NK-92 treated with Interleukin-12 subunit alpha and Interleukin-12 subunit beta, amount 100 ng/mL, for 24 hours (cell line): ENCODE measurements at places on chromosomes 7 and 10.

DNA sequence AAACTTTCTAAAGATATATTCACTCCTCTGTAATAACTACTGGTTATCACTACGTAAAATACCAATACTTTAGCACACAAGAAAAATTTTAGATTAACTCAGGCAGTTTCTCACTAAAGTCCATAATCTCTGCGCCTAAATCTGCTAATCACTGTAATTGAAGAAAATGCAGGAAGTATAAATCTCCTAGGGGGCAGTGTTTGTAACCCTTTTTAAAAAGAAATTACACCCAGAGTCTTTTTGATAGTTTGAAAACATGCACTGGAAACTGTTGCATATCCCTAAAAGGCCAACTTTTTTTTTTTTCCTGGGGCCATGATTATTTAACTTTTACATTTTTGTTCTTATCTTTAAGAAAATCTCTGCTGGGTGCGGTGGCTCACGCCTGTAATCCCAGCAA lies 209.6 kb downstream of the KIAA1217 start:
- no peak for DNase-seq

GRCh38 chr7:141238596-141239243 lies 164.9 kb downstream of the TMEM178B start:
- no peak for DNase-seq

- no peak for DNase-seq
These were observed 2.7 kb upstream of the NRG3 start for GRCh38 chr10:81872206-81872862.

DNA sequence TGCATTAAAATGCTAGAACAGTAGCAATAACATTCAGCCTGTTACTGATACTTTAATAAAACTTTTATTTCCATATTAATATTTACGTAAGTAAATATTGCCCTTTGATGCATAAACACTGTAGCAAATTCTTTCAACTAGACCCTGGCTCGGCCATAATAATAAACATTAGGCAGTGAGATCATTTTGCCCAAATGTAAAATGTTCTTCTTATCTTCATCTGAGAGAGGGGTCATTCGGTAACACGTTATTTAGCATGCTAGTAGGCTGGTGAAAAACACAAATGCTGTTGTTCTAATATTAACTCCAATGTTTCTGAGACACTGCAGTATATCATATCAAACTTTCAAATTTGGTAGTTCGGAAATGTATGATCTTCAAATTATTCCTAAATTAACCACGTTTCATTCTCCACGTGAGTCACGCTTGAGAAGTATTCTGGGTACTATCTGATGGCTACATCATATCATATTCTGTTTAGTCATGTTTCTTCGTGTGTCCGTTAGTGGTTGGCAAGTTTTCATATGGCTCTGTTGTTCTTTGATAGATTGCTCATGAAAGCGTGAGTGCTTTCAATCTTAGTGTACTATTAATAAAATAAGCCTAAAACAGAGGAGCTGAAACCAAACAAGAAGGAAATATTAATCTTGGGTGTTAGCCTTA lies 145.8 kb downstream of the NSUN6 start:
- no peak for DNase-seq

DNA sequence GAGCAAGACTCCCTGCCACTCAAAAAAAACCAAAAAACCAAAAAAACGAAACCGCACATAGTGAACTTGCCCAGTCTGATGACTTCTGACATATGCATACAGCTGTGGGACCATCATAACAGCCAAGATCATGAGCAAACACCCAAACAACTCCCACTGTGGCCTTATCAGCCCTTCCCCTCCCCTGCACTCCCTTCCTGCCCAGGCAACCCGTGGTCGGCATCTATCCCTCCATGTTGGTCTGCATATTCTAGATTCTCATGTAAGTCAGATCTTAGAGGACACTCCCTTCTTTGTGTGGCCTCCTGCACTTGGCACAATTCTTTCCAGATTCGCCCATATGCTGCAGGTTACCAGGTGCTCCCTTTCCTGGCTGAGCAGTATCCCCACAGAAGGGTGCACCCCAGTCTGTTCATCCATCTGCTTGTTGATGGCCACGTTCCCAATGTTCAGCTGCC lies 72.8 kb downstream of the GNA12 start:
- DNase-seq: no peak

GRCh38 chr10:33009244-33010131 lies 51.5 kb upstream of the ITGB1 start:
- DNase-seq: no peak

- DNase-seq: no peak
These were observed 40.4 kb downstream of the KCTD7 start for GRCh38 chr7:66669088-66669487.

- no peak for DNase-seq
These were observed 605.6 kb upstream of the TEX47 start for GRCh38 chr7:89401099-89401498.

GRCh38 chr10:122216047-122216446 lies 55.0 kb upstream of the BTBD16 start:
- no peak for DNase-seq

DNA sequence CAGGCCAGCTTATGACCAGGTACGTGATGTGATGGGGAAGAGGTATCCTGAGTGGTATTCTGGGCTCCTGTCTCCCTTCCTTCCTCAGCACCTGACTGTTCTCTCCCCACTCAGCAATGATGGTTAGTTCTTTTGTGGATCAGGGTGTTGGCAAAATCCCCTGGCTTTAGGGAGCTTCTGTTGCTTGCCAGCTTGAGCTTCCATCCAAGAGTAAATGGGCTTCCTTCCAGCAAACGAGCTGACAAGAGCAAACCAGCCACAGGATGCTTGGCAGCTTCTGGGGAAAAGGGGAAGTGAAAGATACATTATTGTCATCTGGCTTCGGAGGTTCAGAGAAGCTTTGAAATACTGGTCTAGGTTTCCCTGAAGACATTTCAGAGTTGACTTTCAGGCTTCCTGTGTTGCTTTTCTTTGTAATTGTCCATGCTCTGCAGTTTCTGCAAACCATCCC lies 5.2 kb downstream of the DUSP5 start:
- no peak for DNase-seq

DNA sequence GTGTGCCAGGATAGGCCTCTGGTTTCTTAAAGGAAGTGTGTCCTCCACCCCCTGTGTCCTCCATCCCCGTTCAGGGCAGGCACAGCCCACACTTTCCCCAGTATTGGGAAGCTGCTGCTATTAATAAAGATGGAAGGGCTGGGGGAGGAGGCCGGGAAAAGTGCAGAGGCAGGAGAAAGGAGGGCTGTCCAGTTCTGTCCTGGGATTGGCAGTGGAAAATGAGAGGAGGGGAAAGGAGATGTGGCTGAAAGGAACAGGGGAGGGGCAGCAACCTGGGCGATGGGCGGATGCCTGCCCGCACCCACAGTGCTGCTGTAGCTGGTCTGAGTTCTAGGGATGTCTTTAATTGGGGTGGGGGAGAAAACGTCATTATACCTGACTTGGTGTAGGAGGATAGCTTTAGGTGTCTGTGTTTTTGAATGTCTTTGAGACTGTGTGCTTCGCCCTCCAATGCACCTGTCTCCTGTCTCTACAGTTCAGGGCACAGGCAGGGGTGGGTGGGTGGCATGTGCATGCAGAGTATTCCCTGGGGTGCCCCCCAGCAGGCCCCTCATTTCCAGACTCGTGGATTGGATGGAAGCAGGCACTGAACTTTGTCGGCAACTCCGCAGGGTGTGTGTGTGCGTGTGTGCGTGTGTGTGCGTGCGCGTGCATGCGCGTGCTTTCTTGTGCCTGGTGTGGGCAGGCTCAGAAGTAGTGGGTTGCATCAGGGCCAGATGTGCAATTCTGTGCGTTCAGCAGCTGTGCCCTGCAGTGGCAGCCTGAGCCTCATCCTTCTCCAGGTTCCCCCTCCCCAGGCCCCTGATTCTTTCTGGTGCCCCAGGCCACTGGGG lies 2.5 kb downstream of the TRIM8 start:
- DNase-seq: no peak

- no peak for DNase-seq
These were observed 92.8 kb downstream of the CHN2 start for GRCh38 chr7:29287366-29287765.

DNA sequence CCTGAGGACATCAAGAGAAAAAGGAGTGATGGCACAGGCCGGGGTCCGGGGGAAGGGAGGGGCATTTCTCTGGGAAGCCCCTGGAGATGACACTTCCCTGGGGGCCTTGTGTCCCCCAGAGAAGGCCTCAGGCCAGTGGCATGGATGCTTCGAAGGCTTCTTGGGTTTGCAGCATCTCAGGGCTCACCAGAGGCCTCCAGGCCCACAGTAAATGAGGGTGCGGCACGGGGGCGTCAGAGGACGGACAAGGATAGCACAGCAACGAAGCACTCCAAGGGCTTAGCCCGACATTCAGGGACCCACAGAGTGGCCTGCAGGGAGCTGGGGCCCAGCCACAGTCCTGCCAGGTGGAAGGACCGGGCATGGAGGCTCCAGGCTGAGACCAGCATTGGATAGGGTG lies 71.6 kb downstream of the ADARB2 start:
- no peak for DNase-seq

- DNase-seq: no peak
These were observed 18.1 kb downstream of the FOXP2 start for GRCh38 chr7:114432703-114433102.

- no peak for DNase-seq
These were observed 335.3 kb downstream of the MAGI2 start for GRCh38 chr7:79118143-79118542.

DNA sequence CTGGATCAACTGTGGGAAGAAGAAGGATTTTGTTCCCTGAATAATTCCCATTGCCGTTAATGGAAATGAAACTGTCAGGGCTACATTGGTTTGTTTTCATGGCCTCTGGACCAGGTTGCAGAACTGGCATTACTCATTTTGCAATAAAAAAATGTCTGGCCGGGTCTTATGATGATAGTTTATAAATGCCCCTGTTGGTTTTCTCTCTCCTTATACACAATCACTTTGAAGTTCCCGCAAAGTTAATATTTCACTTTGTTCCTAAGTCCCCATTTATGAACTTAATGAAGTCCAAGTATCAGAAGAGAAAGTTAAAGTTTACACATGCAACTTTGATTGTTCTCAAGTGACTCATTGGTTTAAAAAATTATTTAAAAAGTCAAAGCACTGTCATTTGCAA lies 150.7 kb upstream of the PRR15 start:
- no peak for DNase-seq

GRCh38 chr10:9781666-9782065 lies 1236.0 kb upstream of the CELF2 start:
- no peak for DNase-seq

DNA sequence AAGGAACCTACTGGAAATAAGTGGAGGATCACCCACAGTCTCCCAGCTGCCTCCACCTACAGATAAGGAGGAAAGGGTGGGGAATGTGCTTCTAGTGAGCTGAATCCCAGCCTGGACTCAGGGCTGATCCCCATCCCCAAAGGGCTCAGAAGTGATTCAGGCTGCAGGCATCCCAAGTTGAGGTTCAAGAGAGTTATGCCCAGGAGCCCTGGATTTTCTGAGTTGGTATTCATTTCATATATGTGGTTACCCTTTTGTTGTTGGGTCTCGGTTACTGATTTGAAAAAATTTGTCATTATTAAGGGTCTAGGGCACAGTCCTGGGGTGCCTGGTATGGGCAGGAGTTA lies 30.0 kb upstream of the SRGN start:
- no peak for DNase-seq

DNA sequence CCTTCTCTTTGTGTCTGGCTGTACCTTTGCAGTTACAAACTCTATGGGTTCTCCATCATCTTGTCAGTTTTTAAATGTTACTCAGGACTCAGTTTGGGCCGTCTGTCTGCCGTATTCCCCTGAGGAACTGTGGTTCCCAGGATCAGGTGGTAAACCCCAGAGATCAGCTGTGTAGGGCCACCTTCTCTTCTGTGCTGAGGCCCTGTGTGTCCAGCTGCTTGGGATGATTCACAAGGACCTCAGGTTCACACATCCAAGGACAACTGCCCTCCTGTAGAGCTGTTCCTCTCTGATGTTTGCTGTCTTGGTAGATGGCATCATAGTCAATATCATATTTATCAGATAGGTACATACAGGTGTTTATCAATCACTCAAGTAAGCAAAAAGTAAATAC lies 24.5 kb downstream of the CUL1 start:
- DNase-seq: no peak

GRCh38 chr7:63028376-63029206 lies 970.1 kb upstream of the ZNF722 start:
- no peak for DNase-seq

DNA sequence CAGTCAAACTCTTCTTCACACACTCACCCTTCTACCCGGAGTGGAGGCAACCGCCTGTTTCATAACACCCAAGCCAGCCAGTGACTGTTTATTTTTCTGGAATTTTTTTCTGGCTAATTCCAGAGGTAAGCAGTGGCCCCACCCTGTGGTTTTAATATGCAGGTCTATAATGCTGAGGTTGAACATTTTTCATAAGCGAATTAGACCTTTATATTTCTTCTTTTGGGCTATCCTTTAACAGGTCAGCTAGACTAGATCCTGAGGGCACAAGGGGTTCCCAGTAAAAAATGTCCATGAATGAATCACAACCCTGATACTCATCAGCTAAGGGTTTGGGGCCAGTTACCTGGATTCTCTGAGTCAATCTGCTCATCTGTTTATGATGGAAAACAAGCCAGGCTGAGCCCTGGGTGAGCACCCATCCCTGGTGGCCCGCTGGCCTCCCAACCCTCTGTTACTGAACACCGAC lies 76.2 kb downstream of the GRB10 start:
- DNase-seq: no peak

DNA sequence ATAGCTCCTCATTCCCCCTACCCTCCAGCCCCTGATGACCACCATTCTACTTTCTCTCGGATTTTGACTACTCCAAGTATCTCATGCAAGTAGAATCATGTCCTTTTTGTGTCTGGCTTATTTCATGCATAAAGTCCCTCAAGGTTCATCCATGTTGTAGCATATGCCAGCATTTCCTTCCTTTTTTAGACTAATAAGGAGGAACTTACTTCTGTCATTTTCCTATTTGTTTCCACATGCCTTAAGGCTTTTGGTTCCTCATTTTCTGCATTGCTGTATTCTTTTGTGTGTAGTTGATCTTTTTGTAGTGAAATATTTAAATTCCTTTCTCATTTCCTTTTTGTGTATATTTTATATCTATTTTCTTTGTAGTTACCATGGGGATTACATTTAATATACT lies 376.9 kb downstream of the CALN1 start:
- DNase-seq: no peak

GRCh38 chr7:151244196-151244840 lies 4.2 kb downstream of the SMARCD3 start:
- DNase-seq: no peak

- DNase-seq: no peak
These were observed 171.0 kb downstream of the SEM1 start for GRCh38 chr7:96538632-96539031.

DNA sequence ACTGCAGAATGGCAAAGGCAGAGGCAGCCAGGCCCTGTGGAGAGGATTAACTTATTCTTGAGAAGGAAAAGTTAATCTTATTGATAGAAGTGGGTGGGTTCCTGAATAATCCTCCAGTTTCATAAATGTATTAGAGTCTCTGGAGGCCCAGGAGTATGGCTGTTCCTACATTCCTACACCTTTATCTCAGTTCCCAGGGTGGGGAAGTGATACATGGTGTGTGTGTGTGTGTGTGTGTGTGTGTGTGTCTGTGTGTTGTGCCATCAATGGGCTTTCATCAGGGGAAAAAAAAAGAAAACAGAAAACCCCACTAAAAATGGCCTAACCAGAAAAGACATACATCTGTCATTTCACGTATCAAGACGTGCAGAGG lies 22.0 kb upstream of the GSDME start:
- no peak for DNase-seq

GRCh38 chr7:79182283-79182682 lies 271.2 kb downstream of the MAGI2 start:
- no peak for DNase-seq
